ENCODE measurements at places on chromosomes 12 and 14.

- peak; percentile 4 for DNase-seq
These were observed 295.7 kb upstream of the PRKD1 start for GRCh38 chr14:30223385-30223785.

DNA sequence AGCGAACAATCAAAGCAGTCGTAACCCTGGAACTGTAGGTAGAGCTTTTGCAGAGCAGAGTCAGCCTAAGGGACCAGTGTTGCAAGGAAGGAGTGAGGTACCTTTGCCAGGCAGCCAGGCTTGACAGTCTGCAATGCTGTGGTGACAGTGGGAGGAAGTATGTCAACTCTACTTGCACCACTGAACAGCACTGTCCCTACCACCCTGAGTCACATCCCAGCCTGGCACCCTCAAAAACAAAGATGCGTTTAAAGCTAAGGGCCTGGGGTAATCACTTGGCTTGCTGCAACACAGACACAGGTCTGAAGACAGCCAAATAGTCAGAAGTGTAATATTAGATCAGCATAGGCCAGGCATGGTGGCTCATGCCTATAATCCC, 141.9 kb downstream of the DPF3 start:
- DNase-seq: no peak

- no peak for DNase-seq
These were observed 225.0 kb downstream of the KCNC2 start for GRCh38 chr12:74984631-74985030.

GRCh38 chr12:68910128-68910527, 22.8 kb downstream of the CPM start:
- DNase-seq: no peak

DNA sequence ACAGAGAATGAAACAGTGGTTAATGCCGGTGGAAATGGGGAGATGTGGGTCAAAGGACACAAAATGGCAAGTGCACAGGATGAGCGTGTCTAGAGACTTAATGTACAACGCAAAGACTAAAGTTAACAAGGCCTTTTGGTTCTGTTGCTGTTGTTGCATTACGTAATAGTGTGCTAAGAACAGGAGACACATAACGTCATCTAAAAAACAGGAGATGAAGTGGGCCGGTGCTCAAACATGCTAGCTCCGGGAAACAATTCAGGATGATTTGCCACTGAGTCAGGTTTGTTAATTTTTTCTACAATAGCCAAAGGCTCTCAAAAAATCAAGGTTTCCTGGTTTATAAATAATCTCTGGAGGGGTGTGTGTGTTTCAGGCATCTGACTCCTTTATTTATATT, 55.5 kb downstream of the ETV6 start:
- DNase-seq: no peak

- peak; percentile 57 for DNase-seq
These were observed 760 bp downstream of the ACTN1 start for GRCh38 chr14:68978172-68978911.

DNA sequence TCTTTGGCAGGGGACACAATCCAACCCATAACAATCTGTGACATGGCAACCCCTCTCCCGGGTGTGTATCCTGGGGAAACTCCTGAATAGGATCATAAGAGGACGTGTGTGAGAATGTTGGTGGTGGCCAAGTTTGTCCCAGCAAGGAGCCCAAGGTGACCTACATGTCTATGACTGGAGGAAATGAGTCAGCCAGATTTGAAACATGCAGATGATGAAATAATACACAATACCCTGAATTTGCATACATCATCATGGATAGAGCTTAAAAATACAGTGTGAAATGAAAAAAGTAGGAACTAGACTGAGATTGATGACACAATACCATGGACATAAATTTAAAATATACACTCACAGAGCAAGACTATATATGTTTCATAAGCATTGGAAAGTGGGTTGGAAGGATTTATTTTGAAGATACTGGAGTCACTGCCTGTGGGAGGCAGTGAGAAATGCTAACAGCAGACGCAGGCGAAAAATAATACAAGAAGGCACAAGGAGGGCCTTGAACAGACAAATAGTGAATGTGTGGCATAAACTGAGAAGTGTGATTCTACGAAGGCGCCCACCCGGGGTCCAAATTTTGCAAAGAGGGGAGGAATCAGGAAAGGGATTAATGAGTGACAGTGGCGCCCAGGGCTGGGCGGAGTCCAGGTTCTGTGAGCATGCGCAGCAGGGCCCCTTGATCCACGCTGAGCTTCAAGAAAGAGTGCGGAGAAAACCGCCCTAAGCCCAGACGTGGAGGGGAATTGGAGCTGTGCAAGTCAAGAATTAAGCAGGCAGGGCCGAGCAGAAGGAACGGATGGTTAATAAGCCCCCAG, 7.0 kb upstream of the MAP1LC3B2 start:
- no peak for DNase-seq

DNA sequence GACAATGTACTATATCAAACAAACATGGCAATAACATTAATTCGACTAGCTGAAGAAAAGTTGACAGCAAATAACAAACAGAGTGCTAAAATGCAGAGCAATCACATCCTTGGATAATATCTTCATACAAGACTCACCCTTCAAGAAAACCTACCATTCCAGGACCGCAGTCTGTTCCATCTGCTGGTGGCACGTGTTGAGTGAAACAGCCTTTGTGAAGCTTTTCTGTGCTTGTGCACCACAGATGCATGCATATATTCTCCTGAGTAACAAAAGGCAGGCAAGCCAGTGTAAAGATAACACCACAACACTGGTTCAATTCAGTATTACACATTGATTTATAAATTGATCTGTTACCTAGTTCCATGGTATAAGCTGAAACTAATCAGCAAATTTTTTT, 89.3 kb downstream of the ADAMTS20 start:
- no peak for DNase-seq

- DNase-seq: no peak
These were observed 973.2 kb downstream of the AACS start for GRCh38 chr12:126038434-126038833.

- DNase-seq: no peak
These were observed 205.4 kb downstream of the RERGL start for GRCh38 chr12:17884581-17884980.

DNA sequence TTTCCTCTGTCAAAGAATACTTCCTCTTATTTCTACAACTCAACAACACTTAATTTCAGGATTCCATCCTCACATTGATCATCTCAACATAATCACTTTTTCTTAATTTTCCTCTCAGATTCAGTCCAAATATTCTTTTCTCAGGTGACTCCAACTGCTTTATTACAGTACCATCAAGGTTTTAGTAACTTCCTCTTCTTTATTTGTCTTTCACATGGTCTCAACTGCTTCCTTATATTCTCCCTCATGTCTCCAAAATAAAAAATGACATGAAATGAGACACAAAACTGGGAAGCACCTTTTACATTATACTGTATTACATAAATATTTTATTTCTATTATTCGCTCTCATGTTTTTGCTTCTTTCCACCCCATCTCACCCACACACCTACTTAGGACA, 55.5 kb downstream of the PPP2R5E start:
- no peak for DNase-seq

DNA sequence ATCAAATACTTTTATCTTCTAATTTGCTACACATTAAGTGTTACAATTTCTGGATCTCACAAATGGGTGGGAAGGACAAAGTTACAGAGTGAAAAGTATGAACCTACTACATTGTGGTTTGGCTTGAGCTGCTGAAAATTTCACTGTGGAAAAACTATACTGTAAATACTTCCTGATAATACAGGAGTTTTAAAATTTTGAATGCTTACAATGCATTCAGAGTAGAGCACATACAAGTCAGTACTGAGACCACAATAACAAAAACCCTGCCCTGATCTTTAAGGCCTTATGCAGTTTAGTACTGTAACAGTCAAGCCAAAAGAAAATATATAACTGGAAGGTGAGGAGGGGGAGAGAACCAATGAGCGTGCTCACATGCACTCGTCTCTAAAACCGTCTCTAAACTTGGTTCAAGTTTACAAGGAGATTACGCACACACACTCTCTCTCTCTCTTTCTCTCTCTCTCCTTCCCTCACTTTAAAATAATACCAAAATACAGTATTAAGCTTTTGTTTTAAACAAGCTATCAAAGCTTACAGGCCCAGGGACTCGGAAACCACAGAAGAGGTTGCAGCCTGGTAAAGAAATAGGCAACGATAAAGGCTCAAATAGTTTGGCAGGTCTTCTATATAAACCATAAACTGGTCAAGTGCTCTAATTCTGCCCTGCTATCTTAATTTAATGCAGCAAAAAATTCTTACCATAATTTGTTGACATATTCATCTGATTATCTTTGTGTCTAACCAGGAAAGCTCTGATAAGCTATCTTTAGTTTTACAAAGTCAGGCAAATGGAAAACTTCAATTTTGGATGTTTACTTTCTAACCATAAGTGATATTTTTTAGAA, 58.0 kb downstream of the ATF7 start:
- no peak for DNase-seq

GRCh38 chr12:92047393-92047826, 98.2 kb downstream of the BTG1 start:
- DNase-seq: no peak

DNA sequence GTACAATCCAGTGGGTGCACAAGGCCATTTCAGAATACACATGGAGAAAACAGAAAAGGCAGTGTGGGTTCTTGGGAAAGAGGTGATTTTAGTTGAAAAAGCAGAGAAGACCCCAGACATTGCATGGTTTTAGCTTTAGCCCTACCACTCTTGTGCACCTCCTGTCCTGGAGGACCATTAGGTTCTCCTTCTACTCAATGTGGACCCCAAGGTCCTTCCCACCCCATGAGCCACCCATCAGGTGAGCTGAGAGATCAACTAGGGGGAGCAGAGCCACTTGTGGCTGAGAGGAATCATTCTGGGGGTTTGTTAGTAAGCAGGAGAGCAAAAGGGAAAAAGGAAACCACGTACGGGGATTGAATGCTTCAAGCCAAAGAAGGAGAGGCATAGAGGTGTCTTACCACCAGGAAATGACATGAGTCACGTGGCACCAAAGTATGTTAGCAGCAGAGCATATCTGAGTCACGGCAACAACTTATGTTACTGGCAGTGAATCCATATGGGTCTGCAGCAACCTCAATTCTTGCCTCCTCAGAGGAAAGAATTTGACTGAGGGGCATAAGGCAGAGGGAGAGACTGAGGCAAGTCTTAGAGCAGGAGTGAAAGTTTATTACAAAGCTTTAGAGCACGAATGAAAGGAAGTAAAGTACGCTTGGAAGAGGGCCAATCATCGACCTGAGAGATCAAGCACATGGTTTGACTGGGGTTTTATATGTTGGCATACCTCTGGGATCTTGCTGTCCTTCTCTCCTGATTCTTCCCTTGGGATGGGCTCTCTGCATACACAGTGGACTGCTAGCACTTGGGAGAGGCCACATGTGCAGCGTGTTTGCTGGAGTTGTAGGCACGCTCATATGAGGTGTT, 73.9 kb downstream of the HSD17B6 start:
- no peak for DNase-seq

DNA sequence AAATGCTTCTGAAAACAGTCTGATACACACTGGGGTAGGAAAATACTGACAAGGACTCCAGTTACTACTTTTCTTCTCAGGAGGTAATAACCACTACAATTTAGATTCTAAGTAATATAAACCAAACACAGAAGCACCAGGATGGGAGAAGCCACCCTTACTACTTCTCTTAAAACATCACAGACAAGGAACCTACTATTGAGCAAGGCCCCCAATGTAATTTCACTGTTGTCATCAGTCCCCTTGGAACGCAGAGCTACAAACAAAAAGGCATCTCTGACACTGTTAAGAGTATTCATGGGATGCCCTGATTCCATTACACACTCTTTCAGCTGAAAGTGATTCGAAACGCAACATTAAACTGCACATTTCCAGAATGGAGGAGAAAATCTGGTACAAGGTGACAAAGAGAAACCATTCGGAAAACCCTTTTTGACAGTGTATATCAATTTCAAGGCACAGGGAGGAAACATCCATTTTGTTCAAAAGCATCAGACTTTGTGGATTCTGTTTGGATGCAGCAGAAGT, 185.9 kb downstream of the PPM1H start:
- no peak for DNase-seq

GRCh38 chr12:83931451-83931850, 981.1 kb downstream of the SLC6A15 start:
- DNase-seq: no peak

GRCh38 chr12:122395319-122395718, 27.1 kb downstream of the CLIP1 start:
- peak; percentile 20 for DNase-seq

DNA sequence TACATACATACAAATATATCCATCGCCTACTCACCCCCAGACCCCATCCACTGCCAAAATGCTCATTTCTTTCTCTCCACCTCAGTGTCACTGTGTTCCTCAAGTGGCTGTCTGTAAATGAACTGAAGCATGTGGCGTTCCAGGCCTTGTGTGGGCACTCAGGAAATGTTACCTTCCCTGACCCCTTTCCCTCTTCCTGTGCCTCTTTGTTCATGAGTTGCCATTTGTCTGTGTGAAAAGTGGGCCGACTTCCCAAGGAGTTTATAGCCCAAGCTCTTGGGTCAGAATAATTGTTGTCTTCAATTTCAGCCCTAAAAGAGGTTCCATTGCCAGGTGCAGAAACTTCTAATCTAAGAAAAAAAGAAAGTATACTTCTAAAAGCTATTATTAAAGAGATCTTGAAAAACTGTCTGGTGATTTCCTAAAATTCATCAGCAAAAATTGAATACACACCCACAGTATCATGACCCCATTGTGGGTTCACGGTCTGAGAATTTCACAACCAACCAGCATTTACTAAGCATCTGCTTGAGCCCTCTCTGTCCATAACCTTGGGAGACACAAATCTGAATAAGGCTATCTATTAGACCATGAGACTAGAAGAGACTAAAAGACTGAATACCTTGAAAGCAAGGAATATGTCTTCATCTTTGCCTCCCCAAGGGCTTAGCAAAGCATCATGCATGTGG, 201.4 kb upstream of the EEA1 start:
- DNase-seq: no peak

DNA sequence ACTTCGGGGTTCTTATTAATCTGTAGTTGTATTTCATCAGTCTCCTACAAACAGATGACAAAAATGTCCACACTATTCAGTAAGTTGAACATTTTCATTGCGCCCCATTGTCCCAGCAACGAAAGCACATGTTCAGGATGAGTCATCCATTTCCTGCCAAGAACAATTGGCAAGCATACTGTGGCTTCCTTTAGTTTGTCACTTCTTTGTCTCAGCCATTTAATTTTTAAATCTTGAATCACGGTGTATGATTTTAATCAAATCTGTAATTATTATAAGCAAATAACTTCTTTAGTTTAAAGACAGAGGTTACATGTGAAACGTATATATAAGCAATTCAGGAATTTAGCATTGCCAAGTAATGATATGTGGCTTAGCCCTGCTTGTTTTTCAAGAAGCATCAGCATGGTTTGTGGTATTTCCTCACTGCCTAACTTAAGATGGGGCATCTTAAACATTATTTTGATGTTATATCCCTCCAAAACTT, 211.3 kb upstream of the KRR1 start:
- peak; percentile 45 for DNase-seq

GRCh38 chr12:26100666-26101349, 24.0 kb downstream of the BHLHE41 start:
- no peak for DNase-seq
